ENCODE measurements at places on chromosomes 6 and 20.

GRCh38 chr6:112579601-112580000 is 232.5 kb downstream of the RFPL4B start:
- DNase-seq = no peak

GRCh38 chr6:65816991-65817390 is 110.0 kb upstream of the EYS start:
- no peak for DNase-seq

DNA sequence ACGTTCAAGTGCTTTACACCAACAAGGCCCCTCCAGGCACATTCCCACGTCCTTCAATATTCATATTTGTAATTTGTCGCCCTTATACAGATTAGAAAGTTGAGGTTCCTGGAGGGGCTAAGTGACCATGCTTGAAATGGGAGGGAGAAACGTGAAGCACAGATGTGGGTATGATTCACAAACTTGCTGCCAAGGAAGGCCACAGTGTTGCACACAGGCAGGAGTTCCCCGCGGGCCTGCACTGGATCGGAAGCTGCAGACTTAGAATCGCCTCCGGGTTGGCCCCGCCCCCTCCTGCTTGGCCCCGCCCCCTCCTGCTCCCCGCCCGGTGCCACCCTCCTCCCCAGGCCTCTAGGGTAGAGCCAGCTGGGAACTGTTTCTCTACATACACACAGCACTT is 58.2 kb upstream of the QKI start:
- DNase-seq = no peak

DNA sequence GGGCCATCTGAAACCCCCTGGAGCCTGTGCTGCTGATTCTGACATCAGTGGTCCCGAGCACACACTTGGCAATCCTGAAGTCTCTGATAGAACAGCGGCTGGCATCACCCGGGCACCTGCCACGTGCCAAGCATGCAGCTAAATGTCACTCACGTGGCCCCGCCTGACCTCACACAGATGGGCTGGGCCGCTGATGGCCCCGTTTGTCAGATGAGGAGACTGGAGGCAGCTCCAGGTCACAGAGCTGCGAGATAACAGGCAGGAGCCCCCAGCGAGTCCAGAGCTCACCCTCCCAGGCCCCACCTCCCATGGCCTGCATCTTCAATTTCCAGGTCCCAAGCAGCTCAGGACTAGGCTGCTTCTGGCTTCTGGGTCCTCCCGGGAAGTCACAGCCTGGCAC is 67.2 kb downstream of the YTHDF1 start:
- no peak for DNase-seq

DNA sequence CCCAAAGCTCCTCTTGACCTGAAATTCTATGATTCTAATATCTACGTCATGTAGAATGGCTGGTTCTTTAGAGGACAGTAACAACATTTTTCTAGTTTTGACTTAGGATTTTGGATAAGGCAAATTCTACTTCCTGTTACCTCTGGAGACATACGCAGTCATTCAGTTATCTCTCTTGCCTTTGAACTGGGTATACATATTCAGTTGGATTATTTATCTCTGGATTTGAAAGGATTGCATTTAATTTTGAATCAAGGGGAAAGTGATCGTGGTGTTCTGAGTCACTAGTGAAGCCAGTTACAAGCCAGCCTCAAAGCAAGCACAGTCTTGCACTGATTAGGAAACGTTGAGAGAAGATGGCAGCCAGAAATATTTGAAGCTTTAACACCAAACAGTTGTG is 35.3 kb upstream of the BCAS1 start:
- no peak for DNase-seq

DNA sequence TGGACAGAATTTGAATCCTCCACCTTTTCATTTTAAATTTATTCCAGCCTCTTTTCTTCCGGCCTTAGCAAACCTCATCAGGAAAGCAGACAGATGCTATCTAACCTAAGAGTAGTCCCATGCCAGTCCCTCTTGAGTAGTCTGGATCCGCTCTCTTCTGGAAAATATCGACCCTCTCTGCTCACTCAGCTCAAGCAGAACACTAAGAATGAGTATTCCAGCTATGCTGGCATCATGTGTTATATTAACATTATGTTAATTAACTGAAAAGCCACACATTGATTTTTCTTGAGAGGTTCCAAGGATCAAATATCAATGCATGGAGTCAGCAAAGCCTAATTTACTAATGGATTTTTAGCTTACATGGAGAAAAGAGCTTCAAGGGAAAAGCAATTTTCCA is 161.4 kb downstream of the ID4 start:
- no peak for DNase-seq

- DNase-seq = no peak
Measured at GRCh38 chr6:141986457-141986856, 146.3 kb upstream of the GJE1 start.

DNA sequence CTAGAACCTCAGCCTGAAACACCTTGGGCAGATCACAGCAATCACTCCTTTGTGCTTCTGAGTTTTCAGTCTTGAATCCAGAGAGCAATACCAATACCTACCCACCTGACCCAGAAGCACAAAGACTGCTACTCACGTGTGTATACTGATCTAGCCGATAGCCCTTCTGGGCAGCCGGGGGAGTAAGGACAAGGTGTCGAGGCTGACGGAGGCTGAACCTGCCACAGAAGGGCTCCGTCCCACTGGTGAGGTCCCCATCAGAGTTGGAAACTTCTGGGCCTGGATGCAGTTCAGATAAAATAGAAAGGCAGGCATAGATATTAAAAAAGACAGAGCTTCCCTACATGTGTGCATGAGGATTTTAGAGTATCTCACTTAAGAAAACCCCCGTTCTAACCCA is 32.0 kb downstream of the PKHD1 start:
- no peak for DNase-seq

DNA sequence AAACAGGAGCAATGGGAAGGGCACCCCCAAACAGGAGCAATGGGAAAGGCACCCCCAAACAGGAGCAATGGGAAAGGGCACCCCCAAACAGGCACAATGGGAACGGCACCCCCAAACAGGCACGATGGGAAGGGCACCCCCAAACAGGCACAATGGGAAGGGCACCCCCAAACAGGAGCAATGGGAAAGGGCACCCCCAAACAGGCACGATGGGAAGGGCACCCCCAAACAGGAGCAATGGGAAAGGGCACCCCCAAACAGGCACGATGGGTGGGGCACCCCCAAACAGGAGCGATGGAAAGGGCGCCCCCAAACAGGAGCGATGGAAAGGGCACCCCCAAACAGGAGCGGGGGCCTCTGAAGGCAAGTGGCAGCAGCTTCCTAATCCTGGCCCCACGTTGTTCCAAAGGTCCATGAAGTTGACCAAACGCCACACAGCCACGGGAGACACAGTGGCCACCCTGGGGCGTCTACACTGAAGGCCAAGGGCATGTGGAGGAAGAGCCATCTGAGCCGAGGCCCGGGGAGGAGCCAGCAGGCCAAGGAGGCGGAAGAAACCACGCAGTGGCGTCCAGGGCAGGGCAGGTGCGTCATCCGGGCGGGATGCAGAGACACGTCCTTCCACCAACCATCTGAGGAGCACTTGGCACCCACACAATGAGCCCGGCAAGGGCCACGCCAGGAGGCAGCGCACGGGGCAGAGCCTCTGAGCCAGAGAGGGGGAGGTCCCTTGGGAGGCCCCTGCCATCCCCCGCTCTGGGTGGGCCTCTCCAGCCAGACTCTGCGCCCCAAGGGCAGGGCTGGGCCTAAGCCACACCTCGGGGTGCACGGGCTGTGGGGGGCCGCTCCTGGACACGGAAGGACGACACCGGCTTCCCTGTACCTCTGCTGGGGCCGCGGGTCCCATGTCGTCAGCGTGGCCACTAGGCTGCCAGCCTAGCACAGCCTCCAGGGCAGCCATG is 21.5 kb upstream of the NTSR1 start:
- no peak for DNase-seq

DNA sequence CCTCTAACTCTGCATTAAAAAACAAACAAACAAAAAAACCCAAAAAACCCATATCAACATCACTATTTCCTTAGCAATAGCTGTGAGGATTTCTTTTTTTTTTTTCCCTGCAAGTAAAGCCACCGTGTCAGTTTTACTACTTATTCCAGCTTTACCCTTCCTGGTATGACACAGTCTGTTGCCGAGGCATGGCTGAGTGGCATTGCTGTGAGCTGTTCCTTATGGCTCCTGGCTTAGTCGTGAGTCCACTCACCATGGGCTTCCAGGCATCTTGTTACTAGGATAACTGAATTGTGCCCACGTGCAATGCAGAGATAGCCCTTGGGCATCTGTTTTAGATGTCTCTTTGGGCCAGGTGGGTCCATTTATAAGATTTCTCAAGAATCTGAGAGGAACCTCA is 84.8 kb downstream of the LRRC1 start:
- DNase-seq = no peak

GRCh38 chr20:47320990-47321805 is 35.3 kb downstream of the ZMYND8 start:
- DNase-seq = no peak
